ENCODE measurements at places on chromosomes 11 and 22.
A peak's percentile ranks its signal among the peaks of the same experiment; 100 is the strongest.

- no peak for DNase-seq
These were observed 60.6 kb upstream of the PPP6R3 start for GRCh38 chr11:68399916-68400315.

- no peak for DNase-seq
These were observed 344.2 kb upstream of the NCAM1 start for GRCh38 chr11:112617098-112617425.

DNA sequence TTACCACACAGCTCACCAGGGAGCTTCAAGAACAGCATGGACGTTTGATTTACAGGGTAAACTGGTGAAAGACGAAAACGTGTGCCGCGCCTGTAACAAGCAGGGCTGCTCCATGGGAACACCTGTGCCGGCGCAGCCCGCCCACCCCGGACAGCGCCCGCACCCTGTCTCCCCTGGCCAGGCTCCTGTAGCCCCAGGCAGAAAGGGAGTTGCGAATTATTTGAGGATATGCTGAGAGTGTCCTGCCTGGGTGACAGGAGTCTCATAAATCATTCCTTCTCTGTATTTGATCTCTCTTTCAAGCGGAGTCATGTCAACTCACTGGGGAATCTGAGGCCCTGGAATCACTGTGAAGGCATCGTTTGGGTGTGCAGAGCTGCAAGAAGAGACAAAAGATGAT is 804.3 kb downstream of the OPCML start:
- DNase-seq: peak; percentile 51

GRCh38 chr11:26997378-26997777 is 3.5 kb downstream of the FIBIN start:
- peak; percentile 15 for DNase-seq

DNA sequence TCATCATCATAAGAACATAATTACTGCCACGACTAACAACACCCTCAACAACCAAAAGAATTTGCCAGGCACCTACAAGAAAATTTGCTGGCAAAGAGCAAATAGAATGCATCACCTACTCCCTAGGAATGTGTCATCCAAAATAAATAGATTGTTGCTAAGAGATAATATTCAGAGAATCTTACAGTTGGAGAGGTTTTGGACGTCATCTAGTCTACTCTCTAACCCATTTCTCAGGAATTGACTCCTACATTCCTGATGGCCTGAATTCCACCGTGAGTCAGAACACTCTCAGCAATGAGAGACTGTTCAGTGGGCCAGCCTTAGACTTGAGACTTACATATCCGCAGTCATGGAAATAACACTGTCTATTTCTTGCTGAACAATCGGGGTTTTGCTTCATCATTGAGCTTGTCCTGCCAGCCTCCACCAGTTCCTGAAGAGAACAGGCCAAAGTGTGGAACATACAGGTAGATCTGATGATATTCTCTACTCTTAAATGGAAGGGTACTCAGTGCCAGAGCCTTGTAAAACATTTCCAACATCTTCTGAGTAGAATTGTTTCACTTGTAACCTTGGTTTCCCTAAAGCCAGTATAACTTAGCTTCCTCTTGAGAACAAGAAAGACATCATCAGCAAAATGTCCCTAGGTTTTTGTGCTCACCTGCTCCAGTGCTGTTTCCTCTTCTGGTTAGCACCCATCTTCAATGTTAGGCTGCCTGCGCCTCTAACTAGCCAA is 8.3 kb downstream of the KIRREL3 start:
- no peak for DNase-seq

- DNase-seq: peak; percentile 95
These were observed 76.7 kb upstream of the WNT7B start for GRCh38 chr22:46053563-46054090.

DNA sequence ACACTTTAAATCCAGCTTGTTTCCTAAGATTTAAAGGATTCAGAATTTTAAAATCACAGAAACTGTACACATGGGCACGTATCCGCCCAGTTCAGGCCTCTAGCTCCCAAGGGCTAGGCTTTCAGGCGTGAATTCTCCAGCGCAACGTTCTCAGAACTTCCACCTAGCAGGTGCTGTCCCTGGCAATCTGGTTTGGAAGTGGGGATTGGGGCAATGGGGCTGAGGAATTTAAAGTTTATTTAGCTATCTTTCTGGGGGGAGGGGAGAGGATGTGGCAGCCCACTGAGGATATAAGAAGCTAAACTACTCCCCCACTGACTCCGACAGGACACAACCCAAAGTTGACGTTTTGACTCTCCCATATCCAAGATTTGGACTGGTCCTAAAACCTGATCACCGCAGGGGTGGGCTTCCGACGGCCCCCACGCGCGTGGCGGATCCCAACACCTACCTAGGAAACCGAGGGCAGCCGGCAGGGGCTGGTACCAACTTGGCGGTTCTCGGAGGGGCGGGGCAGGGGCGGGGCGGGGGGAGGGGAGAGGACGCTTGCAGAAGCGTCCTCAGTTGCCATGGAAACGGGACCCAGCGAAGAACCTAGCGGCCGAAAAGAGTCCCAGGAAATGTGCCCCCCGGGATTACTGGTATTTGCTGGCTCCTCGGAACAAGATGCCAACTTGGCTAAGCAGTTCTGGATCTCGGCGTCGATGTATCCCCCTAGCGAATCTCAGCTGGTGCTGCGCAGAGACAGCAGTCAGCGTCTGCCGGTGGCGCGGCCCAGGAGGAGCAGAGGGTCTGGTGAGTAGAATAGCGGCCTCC is at the start of gene HOATZ:
HOATZ (plus strand) TSS at position 563 of the 816 bp plus-strand sequence; CDS start at position 570, 7 bp downstream.
- DNase-seq: peak; percentile 86

GRCh38 chr11:12206529-12206928 is 96.1 kb downstream of the MICAL2 start:
- DNase-seq: no peak

- peak; percentile 66 for DNase-seq
These were observed 63.5 kb upstream of the FDX1 start for GRCh38 chr11:110366291-110366690.

DNA sequence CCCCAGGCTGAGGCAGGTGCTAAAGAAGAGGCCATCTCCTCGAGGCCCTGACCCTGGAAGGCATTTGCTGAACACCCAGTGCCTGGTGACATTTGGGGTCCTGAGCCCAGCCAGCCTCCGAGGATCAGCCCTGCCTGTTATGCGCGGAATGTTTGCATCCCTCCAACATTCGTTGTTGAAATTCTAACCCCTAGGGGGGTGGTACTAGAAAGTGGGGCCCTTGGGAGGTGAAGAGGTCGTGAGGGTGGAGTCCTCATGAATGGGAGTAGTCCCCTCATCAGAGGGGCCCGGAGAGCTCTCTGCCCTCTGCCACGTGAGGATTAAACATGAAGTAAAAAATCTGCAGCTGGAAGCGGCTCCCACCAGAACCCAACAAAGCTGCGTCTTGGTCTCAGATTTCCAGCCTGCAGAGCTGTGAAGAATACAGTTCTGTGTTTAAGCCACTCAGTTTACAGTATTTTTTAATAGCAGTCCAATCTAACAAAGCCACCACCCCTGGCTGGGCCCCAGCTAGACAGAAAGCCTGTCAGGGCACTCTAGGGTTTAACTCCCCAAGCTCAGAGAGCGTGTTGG is 35.3 kb upstream of the SEPTIN5 start:
- DNase-seq: no peak

GRCh38 chr11:117064275-117064674 is 34.0 kb downstream of the SIK3 start:
- DNase-seq: no peak

DNA sequence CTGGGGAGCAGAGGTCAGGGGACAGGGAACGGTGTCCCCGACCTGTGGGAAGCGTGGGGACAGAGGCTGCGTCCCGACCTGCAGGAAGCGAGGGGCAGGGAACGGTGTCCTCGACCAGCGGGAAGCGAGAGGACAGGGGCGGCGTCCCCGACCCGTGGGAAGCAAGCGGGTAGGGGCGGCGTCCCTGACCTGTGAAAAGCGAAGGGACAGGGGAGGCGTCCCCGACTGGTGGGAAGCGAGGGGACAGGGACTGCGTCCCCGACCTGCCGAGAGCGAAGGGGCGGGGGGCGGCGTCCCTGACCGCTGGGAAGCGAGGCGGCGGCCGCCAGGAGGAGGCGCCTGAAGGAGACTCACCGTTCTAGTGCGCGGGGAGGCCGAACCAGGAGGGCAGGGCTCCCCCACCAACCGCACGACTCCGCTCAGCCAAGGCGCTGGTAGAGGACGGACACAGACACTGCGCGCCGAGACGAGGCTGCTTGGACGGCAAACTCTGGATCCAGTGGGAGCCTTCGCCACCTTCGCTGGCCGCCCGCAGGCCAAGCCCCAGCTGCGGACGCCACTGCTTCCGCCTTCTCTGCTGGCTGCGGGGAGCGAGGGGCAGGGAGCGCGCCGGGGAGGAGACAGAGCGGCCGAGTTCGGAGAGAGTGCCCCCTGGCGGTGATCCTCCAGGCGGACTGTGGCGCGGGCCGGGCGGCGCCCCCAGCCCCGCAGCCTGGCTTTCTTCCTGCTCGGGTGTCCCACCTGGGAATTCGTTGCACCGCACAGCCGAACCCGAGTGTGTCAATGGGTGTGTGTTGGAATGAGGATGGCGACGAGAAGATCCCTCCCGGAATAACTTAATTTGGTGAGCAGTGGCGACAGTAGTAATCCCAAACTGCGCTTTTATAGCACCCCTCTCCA is at the start of gene TRAF6:
TRAF6 (minus strand) TSS at position 579 of the 900 bp plus-strand sequence. CDS start 8,757 bp downstream, outside the sequence.
- peak; percentile 93 for DNase-seq

DNA sequence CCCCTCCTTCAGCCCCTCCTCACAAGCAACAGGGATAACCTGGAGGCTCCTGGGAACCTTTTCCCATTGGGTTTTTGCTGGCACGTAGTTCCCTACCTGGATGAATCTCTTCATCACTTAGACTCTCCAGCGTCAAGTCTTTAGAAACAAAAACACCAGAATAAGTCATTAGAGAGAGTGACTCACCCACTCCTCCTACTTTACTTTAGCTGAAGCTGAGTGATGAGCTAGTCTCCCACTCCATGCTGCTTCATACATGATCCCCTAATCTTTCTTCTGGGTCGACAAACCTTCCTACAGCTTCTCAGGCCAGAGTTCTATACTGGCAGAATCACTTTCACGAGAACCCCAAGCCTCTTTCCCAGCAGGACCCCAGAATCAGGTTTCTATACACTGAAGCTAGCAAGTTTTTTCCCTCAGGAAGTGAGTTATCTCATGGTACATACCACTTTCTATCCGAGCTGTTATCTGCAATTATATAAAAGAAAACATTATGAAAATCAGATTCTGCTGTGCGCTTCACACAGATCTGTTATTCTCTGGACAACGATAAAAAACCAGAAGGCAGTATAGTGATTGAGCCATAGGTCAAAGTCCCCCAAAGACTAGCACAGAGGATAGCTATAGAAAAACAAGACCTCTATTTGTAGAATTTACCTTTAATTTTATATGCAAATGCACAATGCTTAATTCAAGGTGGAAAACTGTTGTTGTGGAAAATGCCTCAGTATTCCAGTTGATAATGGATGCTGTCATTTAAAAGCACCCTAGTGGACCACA is 18.7 kb downstream of the DRICH1 start:
- no peak for DNase-seq

GRCh38 chr11:72897506-72897905 is 83.3 kb downstream of the ATG16L2 start:
- peak; percentile 53 for DNase-seq

- peak; percentile 92 for DNase-seq
These were observed 213.1 kb downstream of the INSC start for GRCh38 chr11:15327786-15328231.

- DNase-seq: no peak
These were observed 63.8 kb downstream of the IGLL1 start for GRCh38 chr22:23516304-23516703.

- DNase-seq: no peak
These were observed 60.7 kb upstream of the PHF21A start for GRCh38 chr11:46181843-46182424.

GRCh38 chr11:93498161-93498560 is 45.0 kb downstream of the SMCO4 start:
- DNase-seq: no peak

GRCh38 chr22:38788021-38788816 is 5.7 kb downstream of the DNAL4 start:
- peak; percentile 24 for DNase-seq

GRCh38 chr11:106369224-106369623 is 291.8 kb downstream of the AASDHPPT start:
- no peak for DNase-seq

GRCh38 chr11:101010899-101011298 is 118.7 kb downstream of the PGR start:
- no peak for DNase-seq

- no peak for DNase-seq
These were observed 59.9 kb downstream of the NXPE1 start for GRCh38 chr11:114499756-114500155.

DNA sequence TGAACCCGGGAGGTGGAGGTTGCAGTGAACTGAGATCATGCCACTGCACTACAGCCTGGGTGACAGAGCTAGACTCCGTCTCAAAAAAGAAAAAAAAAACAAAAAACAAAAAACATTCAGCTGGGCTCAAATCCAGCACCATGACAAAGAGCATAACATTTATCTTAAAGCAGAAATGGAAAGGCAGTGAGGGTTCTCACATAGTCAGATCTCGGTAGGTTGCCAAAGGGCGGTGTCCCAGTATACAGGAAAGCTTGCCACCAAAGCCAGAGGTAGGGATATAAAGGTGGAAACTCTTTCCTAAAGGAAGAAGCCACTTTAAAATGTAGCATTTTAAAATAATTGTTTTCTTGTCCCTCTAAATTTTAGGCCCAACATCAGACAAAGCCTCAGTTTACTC is 22.4 kb upstream of the CAPRIN1 start:
- no peak for DNase-seq

GRCh38 chr11:74966651-74967050 is 17.6 kb downstream of the SPCS2 start:
- DNase-seq: no peak

- DNase-seq: no peak
These were observed 49.9 kb upstream of the GDPD4 start for GRCh38 chr11:77351281-77351886.

DNA sequence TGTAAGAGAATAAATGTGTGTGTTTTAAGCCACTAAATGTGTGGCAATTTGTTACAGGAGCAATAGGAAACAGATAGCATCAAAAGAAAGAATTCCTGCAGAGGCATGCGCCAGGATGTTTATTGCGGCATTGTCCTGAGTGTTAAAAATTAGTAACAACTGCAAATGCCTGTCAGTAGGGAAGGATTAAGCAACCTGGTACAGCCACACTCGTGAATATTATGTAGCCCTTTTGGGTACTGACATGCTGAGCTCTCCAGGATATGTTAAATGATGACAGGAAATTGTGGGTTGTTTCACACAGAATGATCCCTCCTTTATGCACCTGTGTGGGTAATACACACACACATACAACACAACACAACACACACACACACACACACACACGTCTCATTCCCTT is 69.7 kb upstream of the MYOD1 start:
- DNase-seq: no peak

- DNase-seq: no peak
These were observed 24.3 kb upstream of the ADSL start for GRCh38 chr22:40322021-40322420.

- no peak for DNase-seq
These were observed 895 bp downstream of the KLHDC7B start for GRCh38 chr22:50546326-50547262.

- DNase-seq: no peak
These were observed 10.9 kb downstream of the CHADL start for GRCh38 chr22:41229730-41230400.
